ENCODE measurements at places on chromosomes 11 and 22.

GRCh38 chr11:110207123-110207522 lies 89.3 kb downstream of the RDX start:
- DNase-seq = no peak

GRCh38 chr11:76380977-76381719 lies at the start of the genes GVQW3 and THAP12:
Gene GVQW3, plus strand, starts transcription at chr11:76381323. Its CDS starts 506 bp downstream, at chr11:76381829.
Gene THAP12, minus strand, starts transcription at chr11:76381132. Its CDS starts 296 bp downstream, at chr11:76380836.
- DNase-seq = peak; percentile 97

DNA sequence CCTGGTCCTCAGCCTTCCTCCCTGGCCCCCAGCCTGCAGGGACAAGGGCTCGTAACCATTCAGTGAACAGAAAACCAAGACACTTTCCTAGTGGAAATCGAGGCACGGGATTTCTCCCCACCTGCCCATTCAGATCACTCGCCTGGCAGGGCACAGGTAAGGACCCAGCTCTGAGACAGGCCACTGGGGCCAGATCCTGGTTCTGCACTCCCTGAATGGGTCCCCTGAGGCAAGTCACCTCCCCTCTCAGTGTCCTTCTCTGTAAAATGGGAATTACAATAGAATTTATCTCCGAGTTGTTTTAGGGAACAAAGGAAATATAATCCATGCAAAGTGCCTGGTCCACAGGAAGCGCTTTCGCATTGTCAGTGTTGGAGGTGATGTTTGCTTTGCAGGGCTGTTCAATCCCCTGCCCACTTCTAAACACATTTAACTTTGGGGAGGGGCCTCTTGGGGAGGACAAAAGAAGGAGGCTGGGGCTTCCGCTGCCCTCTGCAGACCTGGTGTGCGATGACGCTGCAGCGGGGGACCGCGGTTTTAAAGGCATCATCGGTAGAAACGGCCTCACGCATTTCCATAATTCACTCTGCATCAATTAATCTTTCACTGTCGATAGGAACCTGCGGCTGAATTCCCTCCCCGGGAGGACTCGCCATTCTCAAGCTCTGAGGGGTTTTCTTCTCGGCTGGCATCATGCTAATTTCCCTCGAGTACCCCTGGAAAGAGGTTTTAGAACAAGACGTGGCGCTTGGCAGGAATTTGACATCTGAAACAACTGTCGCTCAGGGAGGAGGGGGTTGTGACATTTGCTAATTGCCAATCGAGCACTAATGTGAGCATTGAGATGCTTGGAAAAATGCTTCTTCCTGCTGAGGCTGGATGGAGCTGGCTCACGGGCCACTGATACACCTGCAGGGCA lies 70.4 kb upstream of the FGF3 start:
- no peak for DNase-seq

DNA sequence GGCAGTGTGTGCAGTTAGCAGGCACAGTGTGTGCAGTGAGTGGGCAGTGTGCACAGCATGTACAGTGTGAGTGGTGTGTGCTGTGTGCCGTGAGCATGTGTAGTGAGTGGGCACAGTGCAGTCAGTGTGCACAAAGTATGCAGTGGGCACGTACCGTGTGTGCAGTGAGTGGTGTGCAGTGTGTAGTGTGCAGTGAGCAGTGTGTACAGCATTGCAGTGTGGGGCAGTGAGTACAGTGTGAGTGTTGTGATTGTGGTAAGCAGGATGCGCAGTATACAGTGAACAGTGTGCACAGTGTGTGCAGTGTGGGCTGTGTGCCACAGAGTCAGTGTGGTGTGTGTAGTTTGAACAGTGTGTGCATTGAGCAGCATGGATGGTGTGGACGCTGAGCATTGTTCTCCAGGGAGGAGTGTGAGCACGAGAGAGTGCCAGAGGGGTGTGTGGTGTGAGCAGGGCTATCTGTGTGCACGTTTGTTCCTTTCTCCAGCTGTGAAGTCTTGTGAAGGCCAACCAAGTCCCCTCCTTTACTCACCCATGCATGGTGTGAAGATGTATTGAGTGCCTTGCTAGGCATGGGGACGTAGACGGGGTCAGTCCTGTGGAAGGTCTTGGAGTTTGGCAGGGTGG lies 3.0 kb downstream of the SHANK3 start:
- DNase-seq = no peak

DNA sequence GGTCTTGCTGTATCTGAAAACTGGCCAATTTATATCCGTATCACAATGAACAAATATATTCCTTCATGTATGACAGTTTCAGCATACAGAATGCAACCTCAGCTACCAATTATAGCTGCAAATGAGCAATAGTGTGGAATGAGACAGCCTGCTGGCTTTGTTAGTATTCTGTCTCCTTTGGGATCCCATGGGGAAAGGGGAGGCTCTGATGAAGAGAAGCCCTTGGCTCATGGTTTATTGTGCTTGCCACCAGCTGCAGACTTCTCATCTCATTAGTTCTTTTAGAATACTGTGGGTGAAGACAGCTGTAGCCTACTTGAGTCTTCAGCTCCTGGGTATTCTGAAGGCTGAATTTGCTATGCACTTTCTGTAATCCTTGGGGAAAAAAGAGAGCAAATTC lies 42.4 kb downstream of the PITPNB start:
- DNase-seq = no peak

DNA sequence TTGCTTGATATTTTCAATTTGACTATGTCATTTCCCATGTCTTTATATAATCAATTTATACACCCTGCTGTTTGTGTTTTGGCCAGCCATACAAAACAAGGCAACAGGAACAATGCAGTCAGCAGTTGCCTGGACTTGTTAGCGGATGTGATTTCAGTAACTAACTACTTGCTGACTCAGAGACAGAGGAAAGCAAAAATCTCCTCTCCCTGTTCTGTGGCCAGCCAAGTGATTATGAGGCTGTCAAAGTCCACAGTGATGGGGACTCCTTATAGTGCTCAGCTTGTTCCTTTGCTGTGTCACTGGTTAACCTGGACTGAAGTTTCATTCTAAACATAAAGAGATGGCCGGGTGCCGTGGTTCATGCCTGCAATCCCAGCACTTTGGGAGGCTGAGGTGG lies 32.6 kb upstream of the APLP2 start:
- no peak for DNase-seq

GRCh38 chr11:33399421-33399820 lies 142.2 kb downstream of the HIPK3 start:
- no peak for DNase-seq

DNA sequence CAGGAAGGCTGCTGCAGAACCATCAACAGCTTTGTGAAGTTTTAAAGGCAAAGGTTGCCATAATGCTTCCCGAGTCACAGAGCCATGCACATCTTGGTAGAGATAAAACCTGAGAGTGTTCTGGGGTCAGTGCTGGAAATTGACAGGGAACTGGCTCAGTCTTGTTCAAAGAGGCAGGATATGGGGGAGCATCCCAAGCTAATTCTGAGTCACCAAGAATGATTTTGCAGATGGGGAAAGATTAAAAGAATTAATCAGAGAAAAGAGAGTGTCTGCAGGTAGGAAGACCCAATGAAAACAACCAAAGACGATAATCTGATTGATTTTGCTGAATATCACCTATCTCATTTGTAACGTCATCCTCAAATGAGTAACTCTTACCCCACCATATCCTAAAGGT lies 99.9 kb upstream of the CD44 start:
- DNase-seq = no peak

GRCh38 chr11:76265771-76266241 lies 59.5 kb upstream of the WNT11 start:
- DNase-seq = no peak

DNA sequence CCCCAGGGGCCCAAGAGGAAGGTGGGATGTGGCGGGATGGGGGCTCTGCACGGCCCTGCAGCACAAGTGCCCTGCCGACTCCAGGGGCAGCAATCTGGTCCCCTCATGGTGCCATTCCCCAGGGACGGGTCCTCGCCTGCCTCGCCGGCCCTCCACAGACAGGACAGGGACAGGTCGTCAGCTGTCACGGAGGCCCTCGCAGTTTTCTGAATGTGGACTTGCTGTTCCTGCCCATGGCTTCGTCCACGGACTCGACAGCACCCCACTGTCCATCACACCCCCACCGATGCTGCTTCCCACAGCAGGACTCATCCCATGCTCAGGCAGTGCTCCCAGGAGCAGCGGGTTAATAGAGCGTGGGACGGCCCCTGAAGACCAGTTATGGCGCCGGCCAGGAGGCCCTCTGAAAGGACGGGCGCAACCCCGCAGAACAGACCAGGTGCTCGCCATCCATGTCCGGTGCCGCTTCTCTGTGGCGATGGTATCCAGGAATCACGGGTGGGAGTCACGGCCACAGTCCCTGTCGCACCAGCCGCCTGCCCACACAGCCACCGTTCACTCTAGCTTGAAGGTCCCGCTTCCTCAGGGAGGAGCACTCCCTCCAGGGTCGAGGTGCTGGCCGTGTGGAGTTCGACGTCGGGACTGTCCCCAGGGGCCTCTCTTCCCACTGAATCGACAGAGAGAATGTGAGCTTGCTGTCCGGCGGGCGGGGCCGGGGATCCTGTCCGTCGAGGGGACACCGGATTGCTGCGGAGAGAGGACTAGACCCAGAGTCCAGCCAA lies 18.5 kb upstream of the MUC2 start:
- no peak for DNase-seq

- no peak for DNase-seq
Observed at GRCh38 chr11:37946155-37946766, 1348.2 kb upstream of the RAG2 start.

DNA sequence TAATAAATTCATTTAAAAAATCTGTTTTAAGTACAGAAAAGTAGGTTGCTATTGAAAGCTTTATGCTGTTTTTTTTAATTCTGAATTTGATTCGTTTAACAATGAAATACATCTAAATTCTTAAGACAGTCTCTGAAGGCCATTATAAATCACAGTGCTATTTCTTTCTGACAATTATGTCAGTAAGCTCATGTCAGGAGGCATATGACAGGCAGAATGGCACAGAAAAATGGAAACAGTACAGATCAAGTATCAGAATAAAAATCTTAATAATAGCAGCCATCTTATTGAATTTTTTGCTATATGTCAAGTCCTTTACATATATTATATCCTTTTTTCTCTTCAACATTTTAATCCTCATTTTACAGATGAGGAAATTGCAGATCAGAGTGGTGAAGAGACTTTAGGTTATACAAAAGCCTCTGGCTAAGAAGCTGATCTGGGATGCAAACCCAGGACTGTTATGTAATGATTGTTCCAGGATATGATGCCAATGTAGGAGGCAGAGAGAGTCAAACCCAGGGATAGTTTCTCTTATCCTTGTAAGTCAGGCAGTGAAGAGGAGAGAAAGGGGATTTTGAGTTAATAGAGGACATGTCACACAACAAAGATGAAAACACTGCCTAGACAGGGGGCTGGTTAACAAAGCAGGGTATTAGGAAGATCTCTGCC lies 283.1 kb upstream of the CCDC90B start:
- DNase-seq = no peak

DNA sequence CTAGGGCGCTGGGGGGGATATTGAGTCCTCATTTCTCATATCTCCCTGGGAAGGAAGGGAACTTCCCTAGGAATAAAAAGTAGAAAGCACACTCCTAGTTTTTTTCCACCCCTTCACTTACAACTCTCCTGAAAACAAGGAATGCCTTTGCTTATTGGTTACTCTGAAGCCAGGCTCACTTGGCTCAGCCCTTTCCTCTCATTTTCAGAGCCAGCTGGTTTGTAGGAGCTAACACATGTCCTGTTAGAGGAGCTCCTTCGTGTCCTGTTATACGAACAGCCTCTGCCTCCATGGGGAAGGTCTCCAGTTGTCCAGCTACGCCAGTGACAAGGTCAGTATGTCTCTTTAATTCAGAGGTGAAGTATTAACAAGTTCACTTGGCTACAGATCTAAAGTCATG lies 17.6 kb downstream of the ALKBH8 start:
- DNase-seq = no peak

- no peak for DNase-seq
Observed at GRCh38 chr11:68038226-68038717, 553 bp upstream of the TCIRG1 start.

DNA sequence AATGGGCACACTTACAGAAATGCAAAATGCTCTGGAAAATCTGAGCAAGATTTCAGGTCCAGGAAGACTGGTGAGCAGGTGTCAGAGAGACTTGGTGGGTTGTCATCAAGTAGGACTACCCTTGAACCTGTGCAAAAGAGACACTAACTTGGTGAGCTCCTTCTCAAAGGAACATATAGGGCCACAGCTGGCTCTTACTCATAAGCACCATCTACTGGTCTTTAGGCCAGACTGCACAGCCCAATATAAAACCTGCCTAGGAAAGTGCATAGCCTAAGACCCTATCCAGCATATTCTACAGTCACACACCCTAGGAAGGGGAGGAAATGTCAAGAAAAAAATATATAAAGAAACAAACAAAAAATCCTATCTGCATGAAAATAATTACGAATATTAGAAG lies 18.2 kb upstream of the OR10W1 start:
- DNase-seq = no peak

GRCh38 chr11:101433151-101433550 lies 150.7 kb downstream of the TRPC6 start:
- no peak for DNase-seq

DNA sequence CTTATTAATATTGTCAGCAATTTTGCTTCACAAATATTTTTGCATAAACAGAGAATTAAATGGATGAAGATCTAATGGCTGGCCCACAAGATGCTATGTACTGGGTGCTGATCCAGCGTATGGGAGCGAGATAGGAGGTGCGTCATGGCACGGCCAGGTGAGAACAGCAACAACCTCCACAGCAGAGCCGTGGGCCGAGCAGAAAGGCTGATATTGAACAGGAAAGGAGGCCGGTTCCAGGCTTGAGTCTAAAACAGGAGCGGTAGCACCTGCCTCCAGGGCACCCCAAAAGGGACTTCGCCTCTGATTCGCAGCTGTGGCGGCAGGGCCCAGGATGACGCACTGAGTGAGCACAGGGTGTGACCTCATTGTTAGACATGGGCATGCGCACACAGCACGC lies 1502.1 kb downstream of the TBC1D22A start:
- DNase-seq = no peak

DNA sequence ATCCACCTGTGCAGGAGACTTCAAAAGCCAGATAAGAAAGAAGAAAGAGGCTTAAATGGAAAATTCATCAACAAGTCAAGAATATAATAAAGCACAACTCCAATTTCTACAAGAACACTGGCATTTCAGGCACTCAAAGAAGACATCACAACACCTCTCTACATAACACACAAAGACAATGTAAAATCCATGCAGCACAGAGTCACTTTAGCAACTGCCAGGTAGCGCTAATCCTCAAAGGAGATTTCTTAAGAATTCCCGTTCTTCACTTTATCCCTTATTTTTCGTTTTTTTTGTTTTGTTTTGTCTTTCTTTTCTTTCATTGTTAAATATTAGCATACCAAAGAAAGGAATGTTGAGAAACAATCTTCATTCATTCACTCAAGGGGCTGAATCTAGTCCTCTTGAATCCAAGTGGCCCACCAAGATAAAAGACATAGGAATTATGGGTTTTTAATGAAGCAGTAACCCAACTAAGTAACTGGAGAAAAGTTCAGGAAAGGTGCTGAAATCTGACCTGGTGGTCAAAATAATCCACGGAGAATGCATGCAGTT lies 95.0 kb downstream of the CADM1 start:
- DNase-seq = no peak

- no peak for DNase-seq
Observed at GRCh38 chr11:107561688-107562087, 3.8 kb downstream of the ALKBH8 start.
